Stimulated activated naive CD8-positive, alpha-beta T cell treated with anti-CD3 and anti-CD28 coated beads, Interleukin-15, amount 100 ng/mL, for 72 hours (primary cell): ENCODE measurements at places on chromosomes 5 and 9.

- no peak for DNase-seq
These were observed 300.5 kb downstream of the IRX1 start for GRCh38 chr5:3896098-3896497.

DNA sequence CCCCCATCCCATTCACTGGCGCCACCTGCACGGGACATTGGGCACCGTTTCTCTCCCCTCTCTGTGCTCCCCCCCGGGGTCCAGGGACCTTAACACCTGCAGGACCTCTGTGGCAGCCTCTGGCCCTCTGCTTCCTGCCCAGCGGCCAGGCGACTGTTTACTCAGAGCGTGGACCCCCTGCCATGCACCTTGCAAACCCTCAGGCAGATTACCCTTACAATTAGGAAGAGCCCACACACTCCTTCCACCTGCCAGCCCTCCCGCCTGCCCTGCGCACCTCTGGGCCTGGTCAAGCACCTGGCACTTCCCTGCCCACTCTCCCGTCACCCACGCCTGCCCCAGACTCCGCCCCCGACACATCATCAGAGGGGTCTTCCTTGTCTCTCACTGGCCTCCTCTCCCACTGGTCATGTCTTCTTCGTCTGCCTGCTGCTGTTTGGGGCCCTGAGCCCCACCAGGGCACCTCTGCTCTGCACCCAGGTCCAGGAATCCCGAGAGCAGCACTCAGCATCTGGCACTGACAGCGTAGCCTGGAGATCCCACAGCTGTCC is 281.3 kb upstream of the IRX4 start:
- no peak for DNase-seq

GRCh38 chr9:7970681-7971330 is 171.2 kb upstream of the DMAC1 start:
- DNase-seq: no peak

GRCh38 chr9:126327006-126327713 is 531 bp downstream of the MVB12B start:
- DNase-seq: peak; percentile 51

DNA sequence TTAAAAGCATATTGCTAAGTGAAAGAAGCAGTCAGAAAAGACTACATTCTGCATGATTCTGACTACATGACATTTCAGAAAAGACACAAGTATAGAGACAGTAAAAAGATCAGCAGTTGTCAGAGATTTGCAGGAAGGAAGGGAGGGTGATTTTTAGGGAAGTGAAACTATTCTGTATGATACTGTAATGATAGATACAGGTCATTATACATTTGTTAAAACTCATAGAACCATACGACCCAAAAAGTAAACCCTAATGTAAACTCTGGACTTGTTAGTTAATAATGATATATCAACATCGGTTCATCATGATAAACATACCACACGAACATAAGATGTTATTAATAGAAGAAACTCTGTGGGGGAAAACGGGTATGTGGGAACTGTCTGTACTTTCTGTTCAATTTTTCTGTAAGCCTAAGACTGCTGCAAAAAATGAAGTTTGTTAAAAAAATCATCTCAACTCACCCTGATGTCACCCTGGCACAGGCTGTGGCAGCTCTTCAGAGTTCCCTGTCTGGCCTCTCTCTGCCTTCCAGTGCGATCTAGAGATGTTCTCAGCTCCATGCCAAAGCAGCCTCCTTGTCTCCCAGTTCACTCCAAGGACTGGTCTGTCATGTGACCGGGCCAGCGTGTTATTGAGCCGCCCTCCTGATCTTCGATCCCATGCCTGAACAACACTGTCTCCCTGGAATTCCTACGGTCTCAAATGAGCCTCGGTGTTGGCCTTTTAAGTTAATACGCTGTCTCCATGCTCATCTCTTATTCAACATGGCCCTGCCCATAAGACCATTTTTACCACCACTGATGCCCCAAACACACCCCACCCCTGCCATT is 35.4 kb downstream of the PRLR start:
- DNase-seq: no peak

DNA sequence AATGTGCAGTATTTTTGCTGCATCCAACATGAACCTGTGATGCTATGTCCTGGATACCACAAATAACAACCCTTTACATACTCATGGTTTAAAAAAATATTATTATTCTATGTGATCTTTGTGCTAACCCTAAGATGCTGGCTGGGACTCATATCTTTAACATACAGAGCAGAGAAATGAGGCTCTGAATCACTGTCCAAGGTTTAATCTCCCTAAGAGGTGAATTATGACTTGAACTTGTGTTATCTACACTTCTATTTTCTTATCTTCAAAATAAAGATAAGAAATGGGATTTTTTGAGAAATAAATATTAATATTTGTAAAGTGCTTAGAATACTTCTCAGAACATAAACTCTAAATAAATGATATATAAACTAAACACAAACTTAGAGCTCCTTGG is 68.8 kb upstream of the GRIA1 start:
- no peak for DNase-seq

- DNase-seq: peak; percentile 5
These were observed 79.3 kb upstream of the MAP3K1 start for GRCh38 chr5:56735849-56736641.

- peak; percentile 59 for DNase-seq
These were observed 14.3 kb downstream of the DIPK1B start for GRCh38 chr9:136726631-136727191.

DNA sequence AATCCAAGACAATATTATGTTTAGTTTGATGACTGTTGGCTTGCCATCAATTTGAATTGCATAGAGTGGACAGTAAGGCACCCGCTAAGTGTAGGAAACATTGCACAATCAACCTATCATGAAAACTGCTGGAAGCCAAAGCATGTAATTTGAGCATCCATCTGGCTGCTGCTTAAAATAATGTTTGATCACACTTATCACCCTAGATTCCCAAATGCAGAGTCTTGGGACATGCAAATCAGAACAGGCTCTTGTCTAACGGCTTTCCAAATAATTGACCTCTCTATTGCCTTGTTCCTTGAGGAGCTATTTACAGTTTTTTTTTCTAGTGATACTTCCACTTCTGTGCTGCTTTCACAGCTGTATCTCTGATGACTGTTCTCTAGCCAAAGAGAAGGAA is 342.1 kb downstream of the PRR16 start:
- no peak for DNase-seq

GRCh38 chr5:93092349-93093105 is 488.5 kb downstream of the NR2F1-AS1 start:
- no peak for DNase-seq

DNA sequence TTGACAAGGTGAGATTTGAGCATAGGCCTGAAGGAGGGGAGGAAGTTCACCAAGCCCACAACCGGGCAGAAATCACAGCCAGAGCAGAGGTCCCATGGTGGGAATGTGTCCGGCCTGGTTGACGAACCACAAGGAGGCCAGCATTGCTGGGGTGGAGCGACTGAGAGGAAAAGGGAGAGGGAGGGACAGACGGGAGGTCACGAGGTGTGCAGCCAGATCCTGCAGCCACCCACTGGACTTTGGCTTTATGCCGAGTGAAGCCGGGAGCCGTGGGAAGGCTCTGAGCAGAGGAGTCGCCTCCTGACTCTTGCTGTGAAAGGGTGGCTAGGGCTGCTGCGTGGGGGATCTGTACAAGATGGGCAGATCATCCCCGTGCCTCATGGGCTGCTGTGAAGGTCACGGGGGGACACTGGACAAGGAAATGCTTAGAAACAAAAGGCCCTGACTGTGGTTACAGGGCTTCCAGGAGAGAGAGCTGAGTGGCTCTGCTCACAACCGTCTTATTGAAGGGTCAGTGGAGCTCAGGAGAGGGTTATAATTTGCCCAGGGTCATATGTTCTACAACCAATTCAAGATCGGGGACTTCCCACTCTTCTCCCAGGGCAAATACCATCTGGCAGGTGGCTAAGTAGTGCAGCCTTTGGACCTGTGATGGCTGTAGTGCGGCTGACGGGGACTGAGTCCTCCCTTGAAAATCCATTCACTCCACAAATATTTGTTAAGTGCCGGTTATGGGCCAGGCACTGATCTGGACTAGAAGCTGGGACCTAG is 15.6 kb upstream of the CD74 start:
- DNase-seq: no peak

- DNase-seq: no peak
These were observed 153.9 kb downstream of the FSTL4 start for GRCh38 chr5:133458435-133458834.

DNA sequence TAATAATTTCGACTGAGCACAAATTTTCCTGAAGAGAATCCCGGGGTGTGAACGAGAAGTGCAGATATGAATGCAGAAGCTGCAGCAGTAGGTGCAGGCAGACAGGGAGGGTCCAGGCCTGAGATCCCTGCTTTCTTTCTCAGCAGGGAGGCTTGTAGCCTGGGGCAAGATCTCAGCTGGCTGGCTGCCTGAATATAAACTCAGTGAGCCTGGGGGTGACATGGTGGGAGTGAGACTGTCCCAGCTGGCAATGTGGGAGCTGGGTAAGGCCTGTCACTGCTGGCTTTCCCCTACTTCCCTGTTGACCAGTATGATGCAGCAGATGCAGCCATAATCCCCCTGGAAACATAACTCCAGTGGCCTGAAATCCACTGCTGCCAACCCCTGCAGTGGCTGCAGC is 325.2 kb downstream of the CETN3 start:
- no peak for DNase-seq

DNA sequence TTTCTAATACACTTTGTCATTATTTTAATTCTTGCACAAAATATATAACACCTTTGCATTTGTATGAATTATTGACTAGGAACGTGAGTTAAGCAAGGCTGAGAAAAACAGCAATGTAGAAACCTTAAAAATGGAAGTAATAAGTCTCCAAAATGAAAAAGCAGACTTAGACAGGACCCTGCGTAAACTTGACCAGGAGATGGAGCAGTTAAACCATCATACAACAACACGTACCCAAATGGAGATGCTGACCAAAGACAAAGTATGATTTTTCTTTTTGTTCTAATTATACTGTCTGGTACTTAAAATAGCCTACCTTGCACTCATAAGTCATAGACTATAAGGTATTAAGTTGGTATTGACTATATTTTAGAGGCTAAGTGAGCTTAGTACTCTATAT is 34.4 kb downstream of the RAD50 start:
- no peak for DNase-seq

DNA sequence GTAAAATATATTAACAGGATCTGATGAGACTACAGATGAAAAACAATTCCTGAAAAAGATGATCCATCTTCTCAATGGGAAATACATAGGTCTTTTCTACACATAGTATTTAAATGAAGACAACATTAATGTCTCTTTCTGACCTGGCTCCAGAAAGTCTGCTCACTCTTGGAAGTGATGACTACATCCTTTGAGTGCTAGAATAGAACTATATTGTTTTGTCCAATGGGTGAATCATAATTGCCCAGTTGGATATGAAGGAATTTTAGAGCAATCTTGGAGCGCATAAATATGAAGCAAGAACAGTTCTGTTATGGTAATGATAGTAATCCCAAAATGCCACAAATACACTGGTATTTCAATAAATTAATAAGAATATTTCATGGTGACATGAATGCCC is 322.1 kb downstream of the DEPDC1B start:
- DNase-seq: no peak

DNA sequence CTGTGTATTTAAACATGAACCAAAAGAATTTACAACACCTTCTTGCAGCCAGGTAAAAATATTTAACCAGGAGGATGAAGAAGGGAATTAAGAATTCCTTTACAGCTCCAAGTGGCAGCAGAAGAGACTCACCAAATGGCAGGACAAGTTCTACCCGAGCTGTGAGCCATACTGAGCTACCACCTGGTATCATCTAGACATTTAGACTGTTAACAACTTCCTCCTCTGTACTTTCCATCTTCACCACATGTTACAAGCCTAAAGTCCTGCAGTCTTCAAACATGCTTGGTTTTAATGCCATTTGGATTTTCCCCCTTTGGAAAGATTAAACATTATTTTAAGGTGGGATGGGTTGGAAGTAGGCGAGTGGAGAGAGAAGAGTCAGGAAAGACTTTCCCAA is 190.2 kb downstream of the TRPM6 start:
- no peak for DNase-seq

DNA sequence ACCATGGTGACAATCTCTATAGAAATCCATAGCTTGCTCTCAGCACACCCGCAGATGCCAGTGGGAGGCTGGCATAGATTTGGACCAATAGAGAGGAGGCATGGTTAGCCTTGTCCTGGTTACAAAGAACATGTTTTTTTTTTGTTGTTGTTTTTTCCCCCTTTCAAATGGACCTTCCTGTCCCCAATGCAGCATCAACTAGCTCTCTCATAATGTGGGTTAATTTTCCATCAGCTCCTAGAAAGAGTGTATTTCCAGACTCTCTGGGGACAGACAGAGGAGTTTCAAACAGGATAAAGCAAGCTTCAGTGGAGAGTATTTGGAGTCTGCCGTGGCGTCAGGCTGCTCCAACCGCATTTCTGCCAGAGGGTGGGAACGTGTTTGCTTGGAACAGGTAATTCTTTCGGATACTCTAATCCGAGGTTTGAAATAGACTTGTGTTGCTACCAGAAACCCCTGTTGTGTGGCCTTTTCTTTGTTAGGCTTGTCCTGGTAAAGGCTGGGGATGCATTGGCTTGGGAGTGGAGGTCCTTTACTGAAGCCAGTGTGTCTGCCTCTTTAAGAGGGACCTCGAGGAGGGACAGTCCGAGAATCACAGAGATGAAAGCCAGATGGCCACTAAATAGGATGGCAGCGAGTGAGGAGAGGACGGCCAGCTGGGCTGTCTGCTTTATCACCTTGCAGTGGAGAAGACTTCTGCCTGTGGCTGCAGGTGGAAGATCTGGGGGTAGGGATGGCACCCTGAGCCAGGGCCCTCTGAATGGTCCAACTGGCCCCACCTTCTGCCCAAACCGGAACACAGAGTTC is 130.5 kb upstream of the CPEB4 start:
- no peak for DNase-seq

DNA sequence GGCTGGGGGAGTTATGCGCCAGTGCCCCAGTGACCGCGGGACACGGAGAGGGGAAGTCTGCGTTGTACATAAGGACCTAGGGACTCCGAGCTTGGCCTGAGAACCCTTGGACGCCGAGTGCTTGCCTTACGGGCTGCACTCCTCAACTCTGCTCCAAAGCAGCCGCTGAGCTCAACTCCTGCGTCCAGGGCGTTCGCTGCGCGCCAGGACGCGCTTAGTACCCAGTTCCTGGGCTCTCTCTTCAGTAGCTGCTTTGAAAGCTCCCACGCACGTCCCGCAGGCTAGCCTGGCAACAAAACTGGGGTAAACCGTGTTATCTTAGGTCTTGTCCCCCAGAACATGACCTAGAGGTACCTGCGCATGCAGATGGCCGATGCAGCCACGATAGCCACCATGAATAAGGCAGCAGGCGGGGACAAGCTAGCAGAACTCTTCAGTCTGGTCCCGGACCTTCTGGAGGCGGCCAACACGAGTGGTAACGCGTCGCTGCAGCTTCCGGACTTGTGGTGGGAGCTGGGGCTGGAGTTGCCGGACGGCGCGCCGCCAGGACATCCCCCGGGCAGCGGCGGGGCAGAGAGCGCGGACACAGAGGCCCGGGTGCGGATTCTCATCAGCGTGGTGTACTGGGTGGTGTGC is at the start of gene RXFP3:
Gene RXFP3, plus strand, starts transcription at position 6 of the 636 bp plus-strand sequence. Its CDS starts 355 bp downstream, at position 361.
- no peak for DNase-seq

DNA sequence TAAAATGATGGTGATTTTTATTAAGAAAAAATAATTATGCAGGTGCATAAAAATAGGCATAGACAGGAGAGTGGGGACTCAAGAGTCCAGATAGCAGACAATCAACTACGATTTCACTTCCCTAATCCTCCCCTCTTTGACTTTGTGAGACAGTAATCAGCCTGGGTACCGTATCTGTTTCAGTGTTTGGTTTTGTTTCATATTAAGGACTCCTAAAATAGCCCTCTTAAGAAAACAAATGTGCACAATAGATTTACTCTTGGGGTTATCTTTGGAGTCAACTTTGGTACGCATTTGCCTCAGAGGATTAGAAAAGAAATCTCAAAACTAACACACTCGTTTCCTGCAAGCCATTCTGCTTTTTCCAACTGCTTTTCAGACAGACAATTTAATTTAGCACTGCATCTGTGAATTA is 96.3 kb downstream of the ZNF608 start:
- DNase-seq: no peak
